ENCODE measurements at places on chromosomes 4 and X. TPM values are rescaled to one million over a fixed set of nuclear protein-coding genes. Genes with fewer than 3 reads are reported as not detected.

The SSX1 gene
- not detected for total RNA-seq

The NPNT gene
- total RNA-seq = 0.76 TPM

The USP51 gene
- total RNA-seq = 0.59 TPM

The OTC gene
- total RNA-seq = not detected

The TEX13D gene
- total RNA-seq = 0.14 TPM

The CXXC4 gene
- total RNA-seq = 43.8 TPM

DNA sequence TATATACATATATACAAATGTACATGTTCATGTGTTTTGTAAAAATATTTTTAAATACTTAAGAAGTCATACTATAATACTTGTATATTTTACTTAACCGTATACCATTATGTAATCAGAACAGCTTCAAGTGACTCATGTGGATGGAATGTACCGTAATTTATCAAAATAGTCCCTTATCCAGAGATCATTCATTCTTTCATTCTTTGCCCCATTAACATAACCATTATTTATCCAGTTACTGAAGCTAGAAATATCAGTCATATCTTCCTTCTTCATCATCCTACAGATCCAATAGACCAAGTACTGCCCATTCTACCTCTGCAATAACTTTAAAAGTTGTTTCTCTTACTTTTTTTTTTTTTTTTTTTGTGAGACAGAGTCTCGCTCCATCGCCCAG is 164.2 kb downstream of the MAB21L2 start:
- no peak for ATAC-seq

- no peak for ATAC-seq
These were observed 224.2 kb downstream of the AFAP1 start for GRCh38 chr4:7715271-7716009.

GRCh38 chr4:70687392-70687791 is 940 bp upstream of the UTP3 start:
- ATAC-seq = no peak

DNA sequence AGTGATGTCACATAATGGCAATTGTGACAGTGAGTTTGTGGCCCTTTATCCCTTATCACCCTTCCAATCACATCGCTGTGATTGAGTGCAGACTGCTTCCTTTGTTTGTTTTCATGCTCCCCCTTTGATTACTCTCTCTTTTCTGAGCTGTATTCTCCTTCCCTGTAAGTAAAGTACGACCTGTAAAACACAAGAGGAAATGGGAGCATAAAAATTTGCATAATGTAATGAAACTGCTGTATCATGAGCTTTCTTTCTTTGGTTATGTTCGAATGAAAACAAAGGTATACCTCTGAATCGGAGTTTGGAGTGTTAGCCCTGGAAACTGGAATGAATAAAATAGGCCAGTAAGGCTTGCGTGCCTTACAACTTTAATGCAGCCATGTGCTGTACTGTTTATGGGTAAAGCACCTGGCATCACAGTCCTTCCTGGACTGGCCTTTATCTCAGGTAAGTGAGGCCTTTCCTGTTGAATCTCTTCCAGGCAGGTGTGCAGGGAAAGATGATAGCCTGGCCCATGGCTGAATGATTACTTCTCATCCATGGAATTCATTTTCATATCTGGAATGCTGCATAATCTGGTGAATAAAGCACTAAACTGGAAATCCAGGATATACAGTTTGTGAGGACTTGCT is 26.6 kb upstream of the HS3ST1 start:
- ATAC-seq = no peak

GRCh38 chr4:113064244-113064643 is 14.8 kb downstream of the ANK2 start:
- ATAC-seq = no peak

DNA sequence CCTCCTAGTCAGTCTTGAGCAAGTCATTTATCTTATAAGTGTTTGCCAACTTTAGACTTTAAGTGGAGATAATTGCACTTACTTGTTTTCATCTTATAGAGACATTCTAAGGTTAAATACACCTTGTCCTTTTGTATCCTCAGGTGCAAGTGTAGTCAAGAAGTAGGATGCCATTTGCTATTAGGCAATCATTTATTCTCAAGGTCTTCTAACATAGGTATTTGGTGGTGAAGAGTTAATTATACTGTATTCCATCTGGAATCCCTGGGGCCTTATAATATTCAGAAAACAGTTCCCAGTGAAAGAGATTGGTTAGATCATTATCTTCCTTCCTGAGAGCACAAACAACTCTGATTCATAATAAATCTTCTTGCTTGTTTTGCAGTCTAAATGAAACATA is 23.7 kb downstream of the SULT1E1 start:
- no peak for ATAC-seq

DNA sequence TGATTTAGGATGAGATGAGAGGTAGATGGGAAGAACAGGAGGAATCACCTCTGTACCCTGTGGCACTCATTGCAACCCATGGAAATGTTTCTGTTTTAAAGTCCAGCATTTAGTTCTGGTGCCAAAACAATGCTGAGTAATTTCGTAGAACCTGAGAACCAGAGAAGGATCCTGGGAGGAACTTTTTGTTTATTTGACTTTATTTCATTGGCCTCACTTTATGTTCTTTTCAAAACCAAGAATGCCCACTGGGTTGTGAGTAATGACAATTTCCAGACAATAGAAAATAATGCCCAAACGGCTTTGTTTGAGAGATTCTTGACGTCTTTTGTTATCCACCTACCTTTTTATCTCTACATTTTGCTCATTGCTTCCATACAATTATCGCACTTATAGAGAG is 111.3 kb downstream of the SHROOM3 start:
- ATAC-seq = no peak

- peak; percentile 50 for ATAC-seq
These were observed 11.4 kb upstream of the NKRF start for GRCh38 chrX:119617517-119618164.

- ATAC-seq = no peak
These were observed 1801.0 kb downstream of the C4orf33 start for GRCh38 chr4:130896920-130897319.

DNA sequence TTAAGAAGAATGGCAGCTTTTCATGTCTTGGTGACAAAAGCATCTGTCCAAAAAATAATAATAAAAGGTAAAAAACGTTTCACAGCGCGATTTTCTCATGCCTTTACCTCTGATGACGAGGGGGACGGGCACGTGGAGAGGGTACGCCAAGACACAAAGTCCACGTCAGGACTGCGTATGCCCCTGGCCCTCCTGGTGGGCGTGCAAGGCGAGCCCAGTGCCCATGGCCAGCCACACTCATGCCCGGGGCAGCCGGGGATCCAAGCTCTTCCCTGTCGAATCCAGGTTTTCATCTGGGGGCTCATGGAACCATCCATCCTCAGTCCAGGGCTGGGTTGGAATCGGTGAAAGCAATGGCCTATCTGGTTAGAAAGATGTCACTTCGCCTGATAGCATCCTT is 176.6 kb downstream of the AFAP1 start:
- ATAC-seq = no peak

DNA sequence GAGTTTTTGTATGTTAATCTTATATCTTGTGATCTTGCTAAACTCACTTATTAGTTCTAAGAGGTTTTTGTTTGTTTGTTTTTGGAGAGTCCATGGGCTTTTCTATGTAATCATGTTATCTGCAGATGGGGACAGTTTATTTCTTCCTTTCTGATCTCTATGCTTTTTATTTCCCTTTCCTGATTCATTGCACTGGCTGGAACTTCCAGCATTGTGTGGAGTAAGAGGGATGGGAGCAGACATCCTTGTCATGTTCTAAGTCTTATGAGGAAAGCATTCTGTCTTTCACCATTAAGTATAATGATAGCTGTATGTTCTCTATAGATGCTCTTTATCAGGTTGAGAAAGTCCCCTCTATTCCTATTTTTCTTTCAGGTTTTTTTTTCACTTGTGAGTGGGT is 90.6 kb upstream of the TBC1D9 start:
- no peak for ATAC-seq

DNA sequence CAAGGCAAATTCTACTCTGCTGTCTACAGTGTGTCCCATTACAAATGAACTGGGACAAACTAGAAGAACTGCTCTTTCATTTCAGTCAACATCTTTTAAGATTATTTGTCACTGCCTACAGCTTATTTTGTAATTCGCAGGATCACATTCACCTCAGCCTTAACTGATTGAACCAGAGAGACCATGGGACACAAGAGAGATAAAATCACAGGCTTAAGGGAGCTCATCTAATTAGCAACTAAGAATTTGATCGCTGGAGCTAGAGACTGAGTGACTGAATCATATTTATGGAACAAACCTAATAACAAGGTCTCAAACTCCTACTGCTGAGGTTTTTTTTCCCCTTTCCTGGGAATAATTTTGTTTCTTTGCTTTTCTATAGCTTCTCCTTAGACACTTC is 898.2 kb downstream of the PCDH18 start:
- ATAC-seq = no peak

DNA sequence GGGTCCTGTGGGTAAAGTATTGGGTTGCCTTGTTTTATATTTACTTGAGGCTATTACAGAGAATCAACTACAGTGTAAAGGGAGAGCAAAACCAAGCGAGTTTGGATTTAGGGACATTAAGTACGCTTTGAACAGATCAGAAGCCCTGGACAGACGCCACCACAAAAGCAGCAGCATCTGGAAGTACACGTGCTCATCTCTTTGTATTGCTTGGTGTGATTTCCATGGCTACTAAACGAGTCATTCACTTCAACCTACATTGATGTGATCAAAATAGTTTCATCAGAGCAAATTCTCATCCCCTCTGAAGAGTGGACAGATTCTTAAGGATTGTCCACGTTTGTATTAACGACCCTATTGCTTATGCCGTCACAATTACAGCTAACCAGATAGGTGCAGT is 85.1 kb downstream of the SORBS2 start:
- peak; percentile 54 for ATAC-seq
